Esophagus muscularis mucosa (tissue), 4 donors: ENCODE measurements at places on chromosomes 2 and 18. TPM values are rescaled to one million over a fixed set of nuclear protein-coding genes. Genes with fewer than 3 reads are reported as not detected.

LYPD6 gene
- 1.2 TPM for total RNA-seq

FBXO11 gene
- total RNA-seq = 42.5 TPM

DNA sequence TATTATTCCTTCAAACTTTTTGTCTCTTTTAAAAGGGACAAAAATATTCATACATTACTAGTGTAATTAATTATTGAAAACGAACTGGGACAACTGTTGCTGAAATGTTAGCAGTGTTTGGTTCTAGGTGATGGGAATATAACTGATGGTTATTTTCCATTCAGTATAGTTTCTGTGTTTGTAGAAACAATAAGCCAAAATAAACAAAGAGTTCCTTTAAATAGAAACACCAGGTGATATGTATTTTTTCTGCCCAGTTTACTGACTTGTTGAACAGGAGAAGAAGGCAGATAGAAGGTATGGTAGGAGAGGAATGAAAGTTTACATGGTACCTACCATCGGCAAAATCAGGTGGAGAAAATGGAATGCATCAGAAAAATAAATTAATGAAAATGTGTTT is 74.2 kb downstream of the LYPD6B start:
- DNase-seq = no peak
- H3K27ac ChIP-seq = no peak overlapping the region
- no peaks in the 10 kb centered on the region for H3K4me1 ChIP-seq
- no peak overlapping the region for H3K4me3 ChIP-seq
- no peaks in the 10 kb centered on the region for H3K36me3 ChIP-seq

DNA sequence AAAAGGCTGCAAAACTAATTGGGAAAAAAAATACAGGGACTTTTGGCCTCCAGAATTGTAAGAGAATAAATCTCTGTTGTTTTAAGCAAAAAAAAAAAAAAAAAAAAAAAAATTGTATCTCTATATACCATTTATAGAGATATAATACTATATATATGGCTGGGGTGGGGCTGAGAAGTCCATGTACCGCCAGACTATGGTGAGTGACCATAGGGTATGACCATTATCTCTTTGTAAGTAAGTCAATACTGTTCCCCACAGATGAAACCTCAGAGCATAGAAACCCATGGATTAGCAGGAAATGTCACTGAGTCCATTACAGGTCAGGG is 117.1 kb upstream of the MCFD2 start:
- H3K27ac ChIP-seq = peak overlapping the region; percentile 93
- peaks cover 29% of the 10 kb centered on the region for H3K36me3 ChIP-seq
- peaks cover 100% of the 10 kb centered on the region for H3K4me1 ChIP-seq
- no peaks in the 10 kb centered on the region for H3K27me3 ChIP-seq
- no peak overlapping the region for H3K4me3 ChIP-seq
- no peak for DNase-seq

GRCh38 chr2:111058264-111058663 is 62.5 kb upstream of the BCL2L11 start:
- DNase-seq = peak; percentile 45
- no peak overlapping the region for H3K4me3 ChIP-seq
- no peaks in the 10 kb centered on the region for H3K4me1 ChIP-seq

- H3K27me3 ChIP-seq = no peaks in the 10 kb centered on the region
- no peak overlapping the region for H3K4me3 ChIP-seq
- no peak for DNase-seq
Observed at GRCh38 chr18:45860971-45861370, 35.5 kb downstream of the SIGLEC15 start.

POTEI gene
- not detected for total RNA-seq

DNA sequence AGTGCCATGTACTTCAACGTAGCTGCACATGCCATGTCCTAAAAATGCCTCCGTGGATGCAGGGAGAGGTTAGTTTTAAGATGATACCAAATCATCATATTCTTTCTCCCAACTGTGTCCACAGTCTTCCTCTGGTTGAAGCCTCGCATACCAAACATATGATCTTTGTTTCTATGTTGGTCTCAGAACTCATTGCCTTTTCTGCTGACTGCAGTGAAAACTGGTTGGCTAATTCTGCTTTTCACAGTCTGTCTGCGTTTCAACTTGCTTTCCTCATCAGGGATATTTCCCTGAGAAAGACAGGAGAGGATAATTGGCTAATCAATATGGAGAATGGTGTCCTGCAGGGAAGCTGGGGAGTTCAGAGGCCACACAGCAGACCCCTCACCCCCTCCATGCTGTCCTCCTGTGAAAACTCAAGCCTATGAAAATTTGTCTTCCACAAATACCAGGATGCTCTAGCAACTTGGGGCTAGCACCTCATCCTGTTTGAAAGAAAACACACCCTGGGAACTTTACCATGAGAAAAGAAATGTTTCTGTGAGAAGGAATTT is 192.2 kb upstream of the PXDN start:
- H3K4me3 ChIP-seq = no peak overlapping the region
- H3K36me3 ChIP-seq = no peaks in the 10 kb centered on the region
- DNase-seq = no peak
- no peak overlapping the region for H3K27ac ChIP-seq
- H3K4me1 ChIP-seq = no peaks in the 10 kb centered on the region

GRCh38 chr2:59798687-59799232 is 754.7 kb downstream of the BCL11A start:
- H3K4me3 ChIP-seq = no peak overlapping the region
- no peaks in the 10 kb centered on the region for H3K4me1 ChIP-seq
- H3K27me3 ChIP-seq = no peaks in the 10 kb centered on the region
- no peaks in the 10 kb centered on the region for H3K36me3 ChIP-seq
- no peak for DNase-seq
- no peak overlapping the region for H3K27ac ChIP-seq

MBD2 gene
- 43.9 TPM for total RNA-seq

GRCh38 chr2:160299540-160299939 is 99.5 kb upstream of the ITGB6 start:
- H3K27me3 ChIP-seq = no peaks in the 10 kb centered on the region
- H3K27ac ChIP-seq = no peak overlapping the region
- H3K4me1 ChIP-seq = peaks cover 31% of the 10 kb centered on the region
- no peak overlapping the region for H3K4me3 ChIP-seq
- H3K36me3 ChIP-seq = peaks cover 59% of the 10 kb centered on the region

DNA sequence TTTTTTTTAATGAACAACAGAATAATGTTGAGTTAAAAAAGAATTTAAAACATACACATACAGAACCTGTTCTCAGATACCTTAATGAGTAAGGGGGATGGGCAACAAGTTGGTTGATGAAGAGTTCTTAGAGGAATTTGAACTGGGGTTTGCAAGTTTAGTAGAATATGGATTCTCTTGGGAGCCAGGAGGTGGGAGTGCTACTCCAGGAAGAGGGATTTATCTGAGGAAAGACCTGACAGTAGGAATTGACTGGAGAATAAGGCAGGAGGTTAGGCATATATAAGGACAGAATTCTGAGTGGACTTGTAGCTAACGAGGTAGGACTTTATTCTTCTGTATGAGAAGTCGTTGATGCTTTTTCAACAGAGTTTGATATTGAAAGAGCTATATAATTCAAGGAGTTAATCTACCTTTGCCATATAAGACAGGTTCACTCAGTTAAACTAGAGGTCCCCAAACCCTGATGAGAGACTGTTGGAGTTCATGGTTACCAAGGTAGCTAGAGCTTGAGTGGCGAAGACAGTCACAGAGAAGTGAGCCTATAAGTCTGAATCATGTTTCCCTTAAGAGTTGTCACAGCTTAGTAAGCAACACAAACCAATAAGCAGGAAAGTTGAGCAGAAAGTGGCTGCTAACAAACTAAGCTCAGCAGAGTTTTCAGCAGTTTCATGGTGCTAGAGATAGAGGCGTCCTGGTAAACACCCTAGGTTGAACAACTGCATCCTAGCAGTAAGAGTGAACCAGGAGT is 88.2 kb downstream of the NCOA1 start:
- peaks cover 41% of the 10 kb centered on the region for H3K4me1 ChIP-seq
- H3K27ac ChIP-seq = no peak overlapping the region

DNA sequence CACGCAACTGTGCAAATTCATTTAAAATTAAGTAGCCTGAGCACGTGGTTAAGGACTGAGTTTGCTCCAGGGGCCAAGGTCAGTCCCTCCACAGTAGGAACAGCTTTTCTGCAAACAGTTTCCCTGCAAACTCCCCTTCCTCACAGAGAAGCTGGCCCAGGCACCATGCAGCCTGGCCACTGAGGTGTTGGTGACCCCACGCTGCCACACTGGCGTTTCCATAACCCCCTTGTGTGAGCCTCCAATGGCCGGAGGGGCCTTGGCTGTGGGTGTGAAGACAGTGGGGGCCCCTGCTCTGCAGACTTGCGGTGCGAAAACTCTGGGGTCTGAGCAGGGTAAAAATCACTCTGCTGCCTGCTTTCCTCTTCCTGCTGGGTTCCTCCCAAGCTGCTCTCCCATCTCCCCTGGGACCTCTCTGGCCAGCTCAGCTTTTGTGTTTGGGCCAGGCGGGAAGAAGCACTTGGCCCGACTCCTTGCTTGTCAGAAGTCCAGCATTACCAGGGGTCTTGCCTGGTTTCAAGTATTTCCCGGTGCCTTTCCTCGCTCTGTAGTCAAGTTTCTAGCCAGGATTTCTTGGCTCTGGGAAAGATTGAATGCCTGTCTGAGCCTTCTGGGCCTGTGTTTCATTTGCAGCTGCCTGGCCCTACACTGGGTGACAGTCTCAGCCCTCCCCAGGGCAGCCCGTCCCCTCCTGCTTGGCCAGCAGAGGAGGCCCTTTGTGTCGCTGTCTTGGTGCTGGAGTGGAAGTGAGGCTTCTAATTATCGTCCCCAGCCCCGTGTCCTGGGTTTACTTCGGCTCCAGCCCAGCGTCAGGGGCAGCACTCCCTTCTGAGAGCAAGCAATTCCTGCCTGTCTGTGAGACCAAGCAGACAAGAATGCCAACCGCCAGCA is 131.4 kb upstream of the SLC1A4 start:
- no peak for DNase-seq
- no peaks in the 10 kb centered on the region for H3K27me3 ChIP-seq
- peak overlapping the region; percentile 95 for H3K27ac ChIP-seq
- no peaks in the 10 kb centered on the region for H3K36me3 ChIP-seq

- DNase-seq = no peak
- H3K4me1 ChIP-seq = peaks cover 25% of the 10 kb centered on the region
- peak overlapping the region; percentile 91 for H3K4me3 ChIP-seq
- peak overlapping the region; percentile 100 for H3K27ac ChIP-seq
- H3K36me3 ChIP-seq = no peaks in the 10 kb centered on the region
Observed at GRCh38 chr2:11343368-11343649, 1.1 kb downstream of the ROCK2 start.

DNA sequence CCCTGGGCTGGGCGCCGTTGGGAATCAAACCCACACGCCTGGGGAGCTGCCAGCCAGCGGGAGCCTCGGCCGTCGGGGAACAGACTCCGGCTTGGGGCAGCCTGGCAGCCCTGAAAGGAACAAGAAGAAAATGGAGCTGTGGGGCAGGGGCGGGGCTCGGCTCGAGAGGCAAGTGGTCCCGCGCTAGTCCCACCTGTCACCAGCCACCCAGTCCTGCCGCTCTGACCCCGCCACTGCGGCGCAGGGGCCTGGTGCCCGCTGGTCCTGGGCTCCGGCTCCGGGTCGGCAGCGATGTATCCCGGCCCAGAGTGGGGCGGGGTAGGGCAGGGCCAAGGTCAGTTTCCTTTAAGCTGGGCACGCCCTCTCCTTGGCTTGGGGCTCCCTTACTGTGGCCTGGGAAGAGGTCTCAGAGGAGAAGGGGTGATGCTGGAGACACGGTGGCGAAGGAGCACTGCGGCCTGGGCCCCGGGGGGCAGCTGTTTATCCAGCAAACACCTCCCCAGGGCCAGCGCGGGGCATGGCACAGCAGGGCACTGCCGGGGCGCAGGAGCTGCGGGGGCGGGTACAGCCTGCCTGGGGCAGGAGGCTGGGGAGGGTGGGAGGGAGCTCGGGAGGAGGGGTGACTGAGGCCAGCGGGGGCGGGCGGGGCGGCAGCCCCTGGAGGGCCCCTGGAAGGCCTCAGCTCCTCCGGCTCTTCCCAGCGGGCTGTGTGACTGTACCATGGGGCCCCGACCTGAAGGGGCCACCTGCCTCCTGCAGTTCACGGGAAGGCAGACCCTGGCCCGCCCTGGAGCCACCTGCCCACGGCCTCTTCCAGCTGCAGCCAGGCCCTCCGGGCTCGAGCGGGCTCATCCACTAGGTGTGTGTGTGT is 15.6 kb downstream of the ODC1 start:
- H3K4me3 ChIP-seq = peak overlapping the region; percentile 60
- no peaks in the 10 kb centered on the region for H3K36me3 ChIP-seq
- H3K27ac ChIP-seq = no peak overlapping the region

DNA sequence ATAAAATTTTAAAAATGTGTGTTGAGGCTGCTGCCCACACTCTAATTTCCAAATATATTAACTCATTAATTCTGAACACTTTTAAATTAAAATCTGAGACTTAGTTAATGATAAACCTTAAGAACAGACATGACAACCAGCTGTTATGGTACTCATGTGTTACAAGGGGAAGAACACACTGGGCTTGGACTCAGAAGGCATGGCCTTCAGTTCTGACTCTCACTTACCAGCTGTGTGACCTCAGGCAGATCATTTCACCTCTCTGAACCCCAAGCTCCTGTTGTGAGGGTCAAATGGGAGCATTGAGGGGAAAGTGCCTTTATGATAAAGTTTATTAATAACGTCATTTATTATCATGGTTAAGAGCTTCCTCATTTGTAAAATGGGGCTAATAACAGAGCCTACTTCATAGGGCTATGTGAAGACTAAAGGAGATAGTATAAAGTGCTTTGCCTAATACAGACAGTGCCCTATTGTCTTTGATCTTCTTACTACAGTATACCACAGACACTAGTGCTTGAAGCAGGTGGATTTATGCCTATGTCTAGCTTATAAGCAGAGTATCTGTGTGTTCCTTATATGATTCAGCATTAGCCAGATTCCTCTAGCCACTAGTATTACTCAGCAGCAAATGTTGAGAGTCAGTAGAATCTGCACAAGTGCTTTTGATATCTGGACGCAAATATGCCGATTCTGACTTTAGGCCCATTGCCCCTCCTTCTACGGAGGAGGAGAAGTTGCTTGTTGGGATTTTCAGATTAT is 99.6 kb downstream of the SGPP2 start:
- H3K27ac ChIP-seq = no peak overlapping the region
- no peak for DNase-seq
- H3K36me3 ChIP-seq = no peaks in the 10 kb centered on the region
- H3K4me1 ChIP-seq = peaks cover 2% of the 10 kb centered on the region

GRCh38 chr18:24936691-24937090 is 415.3 kb downstream of the ZNF521 start:
- no peaks in the 10 kb centered on the region for H3K4me1 ChIP-seq
- peak; percentile 34 for DNase-seq
- no peaks in the 10 kb centered on the region for H3K27me3 ChIP-seq
- H3K27ac ChIP-seq = no peak overlapping the region

GRCh38 chr2:159052157-159052601 is 83.7 kb downstream of the TANC1 start:
- H3K4me3 ChIP-seq = no peak overlapping the region
- no peak overlapping the region for H3K27ac ChIP-seq
- DNase-seq = no peak
- no peaks in the 10 kb centered on the region for H3K36me3 ChIP-seq
- no peaks in the 10 kb centered on the region for H3K27me3 ChIP-seq

- no peaks in the 10 kb centered on the region for H3K36me3 ChIP-seq
- no peak overlapping the region for H3K4me3 ChIP-seq
- H3K27me3 ChIP-seq = peaks cover 12% of the 10 kb centered on the region
- H3K27ac ChIP-seq = no peak overlapping the region
- no peak for DNase-seq
Observed at GRCh38 chr2:11553661-11554398, 20.0 kb downstream of the GREB1 start.
